DND-41 (cell line): ENCODE measurements at places on chromosomes 6 and 20.

DNA sequence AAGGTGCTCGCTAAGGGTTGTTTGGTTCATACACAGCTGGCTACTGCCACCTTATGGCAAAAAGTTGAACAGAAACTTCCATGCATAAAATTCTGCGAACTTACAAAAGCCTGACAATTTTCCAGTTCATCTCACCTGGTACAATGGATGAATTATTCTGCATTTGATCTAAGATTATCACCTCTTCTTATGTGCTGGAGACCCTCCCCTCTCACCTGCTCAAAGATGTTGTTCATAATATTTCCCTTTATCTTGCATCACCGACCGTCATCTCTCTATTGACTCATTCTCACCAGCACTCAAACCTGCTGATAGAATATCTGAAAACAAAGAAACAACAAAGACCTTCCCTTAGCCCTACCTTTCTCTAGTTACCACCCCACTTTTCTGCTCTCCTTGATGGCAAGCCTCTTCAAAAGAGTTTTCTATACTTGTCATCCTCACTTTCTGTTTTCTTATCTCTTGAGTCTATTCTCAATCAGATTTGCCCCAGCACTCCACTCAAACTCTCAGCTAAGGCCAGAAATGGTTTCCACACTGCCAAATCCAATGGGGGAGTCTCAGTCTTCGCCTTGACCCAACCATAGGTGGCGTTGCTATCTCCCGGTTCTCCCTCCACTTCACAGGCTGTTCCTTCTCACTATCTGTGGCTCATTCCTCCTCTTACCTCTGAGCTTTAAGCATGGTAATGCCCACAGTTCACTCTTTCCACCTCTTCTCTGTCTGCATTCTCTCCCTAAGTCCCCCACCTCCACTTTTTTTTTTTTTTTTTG, 25.8 kb downstream of the SNRNP48 start:
- peak; percentile 49 for DNase-seq

GRCh38 chr6:108546079-108547049, 14.4 kb upstream of the FOXO3 start:
- DNase-seq, result no peak

GRCh38 chr20:49610691-49611538, 43.0 kb upstream of the PTGIS start:
- peak; percentile 69 for DNase-seq

- DNase-seq, result no peak
These were observed 58.6 kb downstream of the FOXA2 start for GRCh38 chr20:22525821-22526220.

GRCh38 chr6:36349240-36349639, 12.6 kb upstream of the BNIP5 start:
- peak; percentile 56 for DNase-seq

GRCh38 chr20:17912916-17913315, 55.7 kb downstream of the SNX5 start:
- DNase-seq, result no peak

- DNase-seq, result peak; percentile 61
These were observed 73.1 kb downstream of the HIVEP2 start for GRCh38 chr6:142871910-142872331.

DNA sequence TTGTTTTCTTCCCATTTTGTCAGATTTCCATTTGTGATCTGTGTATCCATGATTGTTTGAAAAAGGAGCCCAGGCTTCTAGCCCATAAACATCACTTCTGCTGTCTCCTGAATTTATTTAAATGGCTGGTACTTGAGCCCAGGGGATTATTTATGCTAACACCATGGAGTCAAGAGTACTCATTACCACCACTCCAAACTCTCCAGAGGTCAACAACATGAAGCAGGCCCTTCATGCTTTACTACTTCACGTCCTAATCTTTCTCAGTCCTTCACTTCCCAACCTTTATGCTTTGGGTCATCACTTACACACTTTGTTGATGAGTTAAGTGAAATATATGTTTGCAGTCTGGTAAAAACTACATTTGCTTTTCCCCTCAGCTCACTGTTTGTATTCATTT, 247.8 kb downstream of the BMP2 start:
- no peak for DNase-seq

GRCh38 chr20:325889-326644, 715 bp downstream of the SOX12 start:
- peak; percentile 66 for DNase-seq
